ENCODE measurements at places on chromosomes 3 and 15.

- DNase-seq, result no peak
Observed at GRCh38 chr3:183653209-183654064, 18.0 kb downstream of the KLHL24 start.

GRCh38 chr3:161339517-161340500 lies 31.5 kb downstream of the SPTSSB start:
- no peak for DNase-seq

DNA sequence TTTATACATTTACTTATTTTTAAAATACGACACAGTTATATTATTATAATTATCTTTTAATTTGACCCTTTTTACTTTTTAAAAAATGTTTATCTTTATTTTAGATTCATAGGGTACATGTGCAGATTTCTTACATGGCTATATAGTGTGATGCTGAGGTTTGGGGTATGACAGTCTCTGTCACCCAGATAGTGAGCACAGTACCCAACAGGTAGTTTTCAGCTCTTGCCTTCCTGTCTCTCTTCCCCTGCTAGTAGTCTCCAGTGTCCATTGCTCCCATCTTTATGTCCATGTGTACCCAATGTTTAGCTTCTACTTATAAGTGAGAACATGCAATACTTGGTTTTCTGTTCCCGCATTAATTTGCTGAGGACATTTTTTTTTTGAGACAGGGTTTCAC lies 21.8 kb upstream of the KCNMB2 start:
- no peak for DNase-seq

DNA sequence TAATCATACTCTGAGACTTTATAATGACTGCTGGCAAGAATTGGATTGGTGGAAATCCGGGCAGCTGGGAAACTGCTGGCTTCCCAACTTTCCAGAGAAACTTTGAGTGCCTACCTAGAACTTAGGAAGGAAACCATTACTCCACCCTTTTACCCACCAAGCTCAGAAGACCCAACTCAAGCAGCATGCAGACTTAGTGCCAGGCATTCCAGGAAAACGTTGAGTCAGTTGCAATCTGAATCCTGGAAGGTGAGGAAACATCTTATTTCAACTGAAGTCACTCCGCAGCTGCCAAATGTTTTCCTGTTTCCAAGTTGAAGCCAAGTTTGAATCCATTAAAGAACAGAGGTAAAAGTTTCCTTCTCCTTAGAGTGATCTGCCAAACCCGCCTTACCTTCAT lies 126.5 kb downstream of the ZNF385D start:
- no peak for DNase-seq

- DNase-seq, result no peak
Observed at GRCh38 chr3:150996731-150997130, 24.2 kb upstream of the CLRN1 start.

Measured in COLO829 (cell line).